ENCODE measurements at places on chromosomes 2 and 18. TPM values are rescaled to one million over a fixed set of nuclear protein-coding genes. Genes with fewer than 3 reads are reported as not detected.

DNA sequence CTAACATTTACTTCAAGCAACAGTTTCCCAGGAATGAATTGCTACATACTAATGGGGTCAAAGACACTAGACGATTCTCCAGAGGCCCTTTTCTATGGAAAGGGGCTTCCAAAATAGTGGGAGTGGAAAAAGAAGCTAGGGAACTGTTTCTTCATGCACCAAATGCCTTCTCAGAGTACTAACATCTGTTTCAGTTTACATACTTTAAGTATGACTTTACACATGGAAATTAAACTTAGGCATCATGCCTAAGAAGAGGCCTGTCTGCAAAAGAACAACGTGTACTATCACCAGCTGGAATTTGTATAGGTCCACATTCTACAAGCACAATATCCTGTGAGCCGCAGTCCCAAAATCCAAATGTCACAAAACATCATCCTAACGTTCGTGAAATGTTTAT, 29.4 kb upstream of the WDR75 start:
- DNase-seq = no peak

GRCh38 chr2:180618570-180618969, 361.8 kb upstream of the UBE2E3 start:
- DNase-seq = no peak

DNA sequence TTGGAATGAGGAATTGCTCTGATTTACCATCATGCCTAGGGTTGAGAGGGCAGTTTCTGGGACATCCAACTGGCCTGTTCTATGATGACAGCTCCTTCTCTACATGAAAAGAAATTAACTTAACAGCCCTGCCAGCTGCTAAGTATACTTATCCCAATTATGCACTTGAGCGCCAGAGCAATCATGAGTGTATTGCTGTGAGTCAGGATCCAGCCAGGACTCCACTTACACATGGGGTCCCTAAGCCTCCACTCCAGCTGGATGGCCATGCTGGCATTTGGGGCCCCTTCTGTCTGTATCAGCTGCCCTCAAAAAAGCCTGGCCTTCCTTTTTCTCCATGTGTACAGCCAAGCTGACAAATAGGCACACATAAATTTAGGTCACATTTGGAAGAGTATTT, 481.9 kb downstream of the TMX3 start:
- DNase-seq = no peak

Gene RNF125
- total RNA-seq = 1.9 TPM

Gene GFPT1
- total RNA-seq = 25.6 TPM

DNA sequence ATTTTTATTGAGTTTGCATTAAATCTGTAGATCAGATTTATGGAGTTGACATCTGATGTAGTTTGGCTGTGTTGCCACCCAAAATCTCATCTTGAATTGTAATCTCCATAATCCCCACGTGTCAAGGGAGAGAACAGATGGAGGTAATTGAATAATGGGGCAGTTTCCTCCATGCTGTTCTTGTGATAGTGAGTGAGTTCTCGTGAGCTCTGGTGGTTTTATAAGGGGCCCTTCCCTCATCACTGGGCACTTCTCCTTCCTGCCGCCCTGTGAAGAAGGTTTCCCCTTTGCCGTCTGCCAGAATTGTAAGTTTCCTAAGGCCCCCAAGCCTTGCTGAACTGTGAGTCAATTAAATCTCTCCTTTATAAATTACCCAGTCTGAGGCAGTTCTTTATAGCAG, 32.2 kb downstream of the ZC3H15 start:
- DNase-seq = no peak

Gene TMEM237
- total RNA-seq = 25.8 TPM

DNA sequence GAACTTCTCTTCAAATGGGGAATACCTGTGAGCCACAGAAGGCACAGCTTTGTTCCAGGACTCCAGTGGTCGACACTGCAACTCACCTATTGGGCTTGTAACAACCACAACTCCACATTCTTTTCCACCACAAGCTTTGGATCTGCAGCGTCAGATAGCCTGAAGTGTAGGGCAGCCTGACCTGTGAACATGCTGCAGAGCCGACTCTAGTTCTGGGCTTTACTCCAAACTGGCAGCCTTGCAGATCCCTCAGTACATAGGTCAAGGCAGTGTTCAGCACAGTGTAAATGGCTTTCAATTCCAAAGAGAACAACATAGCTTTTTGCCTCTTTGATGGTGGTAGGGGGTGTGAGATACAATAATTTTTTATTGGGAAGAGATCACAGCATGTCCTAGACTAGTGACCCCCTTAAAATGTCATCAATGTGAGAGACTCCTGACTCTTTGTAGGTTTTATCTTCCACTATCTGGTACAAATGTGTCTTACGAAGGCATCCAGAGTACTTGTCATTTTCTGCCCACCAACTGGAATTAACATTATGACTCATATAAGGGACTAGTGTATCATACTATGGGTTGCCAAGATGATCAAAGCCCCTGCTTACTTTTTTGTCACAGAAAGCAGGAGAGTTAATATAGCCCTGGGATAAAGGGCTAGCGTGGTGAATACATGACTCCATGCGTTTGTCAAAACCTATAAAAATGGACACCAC, 149.8 kb downstream of the COPS8 start:
- peak; percentile 91 for DNase-seq

GRCh38 chr2:42572297-42573081, 4.1 kb downstream of the MTA3 start:
- DNase-seq = peak; percentile 25

GRCh38 chr2:58601017-58601416, 359.9 kb upstream of the FANCL start:
- no peak for DNase-seq

GRCh38 chr2:1088192-1088860, 137.7 kb downstream of the SNTG2 start:
- no peak for DNase-seq

GRCh38 chr2:45269149-45269793, 260.0 kb upstream of the SIX2 start:
- DNase-seq = no peak

Gene MYO1B
- total RNA-seq = 30.8 TPM

Gene PIKFYVE
- total RNA-seq = 55.0 TPM

Gene CD8B2
- total RNA-seq = not detected

DNA sequence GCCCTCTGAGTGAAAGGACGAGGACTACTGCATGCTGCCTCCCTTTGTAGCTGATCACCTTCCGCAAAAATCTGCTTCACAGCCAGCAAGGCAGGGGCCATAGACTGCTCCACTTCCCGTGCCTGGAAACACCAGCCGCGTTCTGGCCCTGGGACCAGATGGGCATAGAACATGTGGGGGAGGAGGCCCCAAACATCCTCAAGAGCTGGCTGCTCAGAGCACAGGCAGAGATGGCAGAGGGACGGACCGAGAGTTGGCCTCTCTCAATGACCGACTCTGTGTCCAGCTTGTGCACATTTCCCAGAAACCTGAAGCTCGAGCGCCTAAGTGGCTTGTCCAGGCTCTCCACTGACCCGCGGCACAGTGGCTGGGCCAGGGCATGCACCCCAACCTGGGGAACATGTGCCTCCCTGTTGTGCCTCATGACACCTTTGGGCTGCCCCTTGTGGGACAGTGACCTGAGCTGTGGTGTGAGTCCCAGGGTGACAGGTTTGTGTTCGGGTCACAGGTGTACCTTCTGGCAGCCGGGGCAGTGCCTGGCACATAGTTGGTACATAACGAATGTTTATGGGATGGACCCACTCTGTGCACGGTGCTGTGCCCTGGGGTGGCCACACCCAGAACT, 9.1 kb downstream of the KCNF1 start:
- DNase-seq = no peak
